Gastrocnemius medialis (tissue), 4 donors: ENCODE measurements at places on chromosomes 6 and 20.
A peak's percentile ranks its signal among the peaks of the same experiment; 100 is the strongest.

DNA sequence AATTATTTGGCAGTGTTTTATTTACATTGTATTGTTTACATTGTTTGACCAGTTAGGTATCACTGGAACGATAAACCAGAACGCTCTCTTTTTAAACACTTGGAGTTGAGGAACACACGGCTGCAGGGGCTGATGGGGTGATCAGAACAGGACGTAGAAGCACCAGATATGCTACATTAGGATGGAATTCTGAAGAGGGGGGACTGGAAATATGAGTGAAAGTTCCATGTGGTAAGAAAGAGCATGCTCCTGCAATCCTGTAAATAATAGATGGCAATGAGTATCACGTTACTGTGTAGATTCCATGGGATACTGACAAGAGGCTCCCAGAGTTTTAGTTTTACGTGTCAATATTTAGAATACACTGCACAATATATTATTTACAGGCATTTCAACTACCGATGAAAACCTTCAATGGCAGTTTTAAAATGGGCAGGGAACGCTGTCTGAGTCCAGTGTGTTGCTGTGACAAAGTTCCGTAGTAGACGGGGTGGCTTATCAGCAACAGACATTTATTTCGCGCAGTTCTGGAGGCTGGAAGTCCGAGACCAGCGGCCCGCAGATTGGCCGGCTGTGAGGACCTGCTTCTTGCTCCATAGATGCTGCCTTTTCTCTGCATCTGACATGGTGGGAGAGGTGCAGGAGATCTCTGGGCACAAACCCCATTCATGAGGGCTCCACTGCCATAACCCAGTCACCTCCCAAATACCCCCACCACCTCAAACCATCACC lies 43.1 kb downstream of the SYNJ2 start:
- DNase-seq = no peak

DNA sequence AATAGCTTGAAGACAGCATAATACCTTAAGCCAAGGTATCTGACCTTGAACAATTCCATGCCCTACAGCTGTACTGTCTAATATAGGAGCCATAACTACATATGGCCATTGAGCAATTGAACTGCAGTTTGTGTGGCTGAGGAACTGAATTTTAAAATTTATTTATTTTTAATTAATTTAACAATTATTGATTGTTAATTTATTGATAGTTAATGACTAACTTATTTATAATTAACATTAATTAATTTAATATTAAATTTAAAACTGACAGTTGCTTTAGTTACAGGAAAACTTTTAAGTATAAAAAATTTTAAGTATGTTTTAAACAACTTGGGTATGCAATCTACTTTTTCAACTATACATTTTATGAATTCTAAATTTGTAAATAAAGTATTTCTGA lies 12.3 kb upstream of the MYB start:
- DNase-seq = no peak

- peak; percentile 63 for DNase-seq
These were observed 59.5 kb downstream of the TRIM38 start for GRCh38 chr6:26022132-26022472.

GRCh38 chr20:15362849-15363248 lies 1025.4 kb upstream of the FLRT3 start:
- DNase-seq = no peak

GRCh38 chr20:13611611-13612125 lies 27.1 kb downstream of the TASP1 start:
- DNase-seq = no peak

DNA sequence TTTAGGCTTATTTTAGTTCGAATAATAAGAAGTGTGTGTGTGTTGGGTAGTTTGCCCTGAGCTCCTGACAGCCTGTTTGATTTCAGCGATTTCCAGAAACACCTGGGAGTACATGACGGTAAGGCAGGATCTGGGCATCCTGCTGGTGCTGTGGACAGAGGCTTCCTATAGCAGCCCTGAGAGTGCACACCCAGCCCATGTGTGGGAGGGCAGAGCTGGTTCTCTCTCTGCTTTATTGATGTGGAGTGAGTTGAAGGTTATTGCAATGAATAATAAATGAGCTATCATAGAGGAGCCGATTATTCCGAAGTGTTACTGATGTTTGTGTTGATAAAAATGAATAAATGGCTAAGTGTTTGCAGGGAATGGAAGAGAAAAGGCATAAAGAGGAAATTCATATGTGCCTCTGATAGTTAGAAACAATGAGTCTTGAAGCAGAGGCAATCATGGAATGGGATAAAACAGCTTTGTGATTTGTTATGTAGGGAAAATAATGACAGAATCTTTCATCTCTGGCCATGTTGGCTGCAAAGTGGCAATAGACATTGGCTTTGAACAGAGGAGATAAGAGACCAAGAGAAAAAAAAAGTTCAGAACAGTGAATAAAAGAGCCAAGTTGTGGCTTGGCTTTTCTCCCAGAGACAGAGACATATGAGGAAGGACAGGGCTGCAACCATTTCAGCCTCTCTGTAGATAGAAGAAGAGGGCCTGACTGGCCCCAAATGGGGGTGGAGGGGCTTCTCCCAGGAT lies 166.2 kb upstream of the CHD6 start:
- DNase-seq = no peak

GRCh38 chr6:45924763-45925342 lies 90.8 kb downstream of the CLIC5 start:
- no peak for DNase-seq

- no peak for DNase-seq
These were observed 34.2 kb downstream of the ZNF391 start for GRCh38 chr6:27422651-27423332.

- no peak for DNase-seq
These were observed 45.0 kb downstream of the PXDC1 start for GRCh38 chr6:3706547-3706946.

GRCh38 chr20:51127713-51128112 lies 104.8 kb upstream of the KCNG1 start:
- DNase-seq = no peak

GRCh38 chr6:23055523-23055922 lies 486.2 kb downstream of the HDGFL1 start:
- DNase-seq = no peak

GRCh38 chr6:108020472-108021116 lies 53.9 kb downstream of the OSTM1 start:
- no peak for DNase-seq

- DNase-seq = no peak
These were observed 597.0 kb downstream of the HTR1B start for GRCh38 chr6:76866091-76866915.
